ENCODE measurements at places on chromosomes 4 and X. TPM values are rescaled to one million over a fixed set of nuclear protein-coding genes. Genes with fewer than 3 reads are reported as not detected.

Gene SSX2
- not detected for total RNA-seq

Gene DSPP
- total RNA-seq = not detected

Gene FSTL5
- total RNA-seq = not detected

Gene EREG
- not detected for total RNA-seq

Gene FAM156A
- total RNA-seq = 27.3 TPM

Gene CFI
- not detected for total RNA-seq

Gene CT45A5
- not detected for total RNA-seq

Gene RAB41
- total RNA-seq = not detected

Gene SGMS2
- total RNA-seq = 0.80 TPM

Gene SMR3B
- not detected for total RNA-seq

Gene EDNRA
- not detected for total RNA-seq

Gene GAGE13
- not detected for total RNA-seq

Gene COX7B2
- not detected for total RNA-seq

Gene TMSB15A
- total RNA-seq = not detected

Gene AREG
- total RNA-seq = 1.4 TPM

Gene UCHL1
- 0.35 TPM for total RNA-seq

Gene MTMR8
- total RNA-seq = 4.2 TPM

Gene SPANXN1
- not detected for total RNA-seq

Gene UNC5C
- total RNA-seq = not detected

Gene TCEAL6
- total RNA-seq = not detected

Gene ARX
- not detected for total RNA-seq

Gene STK32B
- total RNA-seq = not detected

Gene MAGEC1
- total RNA-seq = not detected

Gene MAGEB3
- not detected for total RNA-seq

Gene SLC25A43
- total RNA-seq = 10.6 TPM

Gene ZNF732
- not detected for total RNA-seq

Gene BTC
- not detected for total RNA-seq

Gene IL21
- 95.3 TPM for total RNA-seq

Gene ATP1B4
- not detected for total RNA-seq

Gene MAGT1
- total RNA-seq = 44.0 TPM
